Suppressor macrophage treated with lipopolysaccharide for 4 hours (primary cell): ENCODE measurements at places on chromosomes 11 and 22.
A peak's percentile ranks its signal among the peaks of the same experiment; 100 is the strongest.

GRCh38 chr22:30286813-30287647 lies 2.3 kb downstream of the CASTOR1 start:
- peak; percentile 72 for DNase-seq

DNA sequence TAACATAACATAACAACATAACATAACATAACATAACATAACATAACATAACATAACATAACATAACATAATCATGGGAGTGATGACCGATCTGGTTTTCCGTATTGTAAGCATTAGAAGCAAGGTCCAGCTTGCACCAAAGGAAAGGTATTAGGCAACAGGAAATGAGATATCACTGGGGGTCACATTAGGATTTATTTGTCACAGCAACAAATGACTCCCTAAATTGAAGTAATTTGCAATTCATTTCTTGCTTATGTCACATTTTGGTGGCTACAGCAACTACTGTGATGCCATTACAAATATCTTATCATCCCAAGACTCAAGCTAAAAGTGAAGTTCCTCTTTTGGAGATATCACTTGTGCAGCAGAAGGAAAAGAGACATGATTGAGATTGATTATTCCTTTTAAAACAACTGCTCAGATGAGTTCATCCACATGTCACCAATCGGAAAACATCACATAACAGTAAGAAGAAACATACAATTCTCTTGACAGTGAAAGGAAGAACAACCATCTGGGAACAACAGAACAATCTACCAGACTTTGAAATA lies 1331.1 kb upstream of the RAG2 start:
- no peak for DNase-seq

- DNase-seq, result no peak
Measured at GRCh38 chr22:33553493-33553892, 366.8 kb downstream of the LARGE1 start.

DNA sequence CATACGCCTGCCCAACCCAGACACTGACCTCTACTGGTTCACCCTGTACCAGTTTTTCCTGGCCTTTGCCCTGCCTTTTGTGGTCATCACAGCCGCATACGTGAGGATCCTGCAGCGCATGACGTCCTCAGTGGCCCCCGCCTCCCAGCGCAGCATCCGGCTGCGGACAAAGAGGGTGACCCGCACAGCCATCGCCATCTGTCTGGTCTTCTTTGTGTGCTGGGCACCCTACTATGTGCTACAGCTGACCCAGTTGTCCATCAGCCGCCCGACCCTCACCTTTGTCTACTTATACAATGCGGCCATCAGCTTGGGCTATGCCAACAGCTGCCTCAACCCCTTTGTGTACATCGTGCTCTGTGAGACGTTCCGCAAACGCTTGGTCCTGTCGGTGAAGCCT lies 2.2 kb downstream of the MCHR1 start:
- no peak for DNase-seq

GRCh38 chr11:13928566-13929251 lies 33.8 kb upstream of the SPON1 start:
- peak; percentile 36 for DNase-seq

GRCh38 chr11:119789766-119790407 lies 60.9 kb upstream of the NECTIN1 start:
- DNase-seq, result no peak

DNA sequence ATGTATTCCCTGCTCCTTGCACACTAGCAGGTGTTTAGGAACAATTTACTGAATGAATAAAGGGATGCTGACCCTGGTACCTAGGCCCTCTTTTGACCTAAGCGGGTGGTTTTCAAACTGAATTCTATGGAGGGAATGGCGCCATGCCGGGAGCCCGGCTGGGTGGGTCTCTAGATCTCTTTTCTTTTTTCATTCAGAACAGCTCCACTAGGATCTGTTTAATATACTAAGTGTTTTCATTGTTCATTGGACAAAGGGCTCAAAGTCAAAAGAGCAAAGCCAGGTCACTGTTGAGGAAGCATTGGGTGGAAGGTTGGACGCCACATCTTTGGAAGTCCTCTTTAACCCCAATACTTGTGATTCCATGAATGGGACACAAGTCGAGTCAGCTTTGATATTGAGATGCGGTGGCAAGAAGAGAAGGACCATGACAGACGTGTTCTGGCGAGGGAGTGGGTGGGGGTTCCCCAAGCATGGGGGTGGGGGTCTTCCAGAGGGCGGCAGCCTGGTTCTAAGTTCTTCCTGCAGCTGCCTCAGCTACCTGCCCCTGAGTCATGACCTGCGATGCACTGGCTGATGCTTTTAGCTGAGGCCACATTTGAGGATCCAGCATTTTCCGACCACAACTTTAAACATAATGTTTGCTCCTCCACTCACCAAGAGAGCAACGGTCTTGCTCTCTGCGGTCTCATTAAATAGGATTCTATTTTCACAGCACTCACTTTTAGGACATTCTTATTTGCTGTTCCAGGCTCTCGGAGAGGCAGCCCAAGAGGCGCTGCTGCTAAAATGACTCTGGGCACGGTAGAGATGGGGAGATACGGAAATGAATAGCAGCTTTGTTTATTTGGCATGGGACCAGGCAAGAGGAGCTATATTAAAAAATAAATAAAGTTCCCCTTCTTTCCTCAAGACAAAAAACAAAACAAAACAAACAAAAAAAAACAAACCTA lies 100.6 kb downstream of the FBXO7 start:
- no peak for DNase-seq

- no peak for DNase-seq
Measured at GRCh38 chr22:42645938-42646568, 3.1 kb downstream of the CYB5R3 start.

- no peak for DNase-seq
Measured at GRCh38 chr11:74966651-74967050, 17.6 kb downstream of the SPCS2 start.

GRCh38 chr11:98227278-98227677 lies 793.5 kb upstream of the CNTN5 start:
- DNase-seq, result no peak

GRCh38 chr11:4830909-4831308 lies 9.8 kb downstream of the OR51F2 start:
- DNase-seq, result no peak

DNA sequence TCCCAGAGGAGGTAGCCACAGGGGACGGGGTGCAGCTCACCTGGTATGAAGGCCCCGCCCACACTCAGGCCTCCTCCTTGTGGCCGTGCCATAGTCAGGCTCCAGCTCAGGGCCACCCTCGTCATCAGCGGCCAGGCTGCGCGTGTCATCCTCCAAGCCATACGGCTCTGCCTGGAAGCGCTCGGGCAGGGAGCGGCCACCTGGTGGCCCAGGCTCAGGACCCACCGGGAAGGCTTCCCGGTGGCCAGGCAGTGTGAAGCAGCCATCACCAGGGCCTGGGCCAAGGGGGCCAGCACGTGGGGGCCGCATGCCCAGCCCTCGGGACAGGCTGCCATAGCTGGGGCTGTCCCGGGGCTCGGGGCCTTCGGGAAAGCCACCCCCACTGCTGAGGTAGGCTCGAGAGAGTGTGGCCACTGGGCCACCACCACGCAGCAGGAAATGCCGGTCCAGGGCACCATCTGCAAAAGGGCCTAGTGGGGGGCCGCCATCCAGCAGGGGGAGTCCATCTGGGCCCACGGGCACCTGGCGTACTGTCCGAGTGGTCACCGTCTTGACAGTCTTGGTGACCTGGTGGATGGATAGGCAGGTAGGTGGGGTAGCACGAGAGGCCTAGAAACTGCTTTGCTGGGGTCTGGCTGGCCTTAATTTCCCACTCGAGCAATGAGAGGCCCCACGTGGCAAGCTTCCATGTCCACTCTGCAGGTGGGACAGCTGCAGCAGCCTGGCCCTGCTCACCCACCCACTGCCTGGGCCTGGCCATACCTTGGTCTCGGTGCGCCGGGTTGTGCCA lies 35.3 kb downstream of the ARVCF start:
- DNase-seq, result no peak

- no peak for DNase-seq
Measured at GRCh38 chr11:74566146-74566960, 26.0 kb upstream of the POLD3 start.

- no peak for DNase-seq
Measured at GRCh38 chr22:41308544-41308947, 7.2 kb downstream of the ZC3H7B start.

GRCh38 chr11:66641834-66642233 lies 3.3 kb downstream of the RBM4 start:
- DNase-seq, result no peak

DNA sequence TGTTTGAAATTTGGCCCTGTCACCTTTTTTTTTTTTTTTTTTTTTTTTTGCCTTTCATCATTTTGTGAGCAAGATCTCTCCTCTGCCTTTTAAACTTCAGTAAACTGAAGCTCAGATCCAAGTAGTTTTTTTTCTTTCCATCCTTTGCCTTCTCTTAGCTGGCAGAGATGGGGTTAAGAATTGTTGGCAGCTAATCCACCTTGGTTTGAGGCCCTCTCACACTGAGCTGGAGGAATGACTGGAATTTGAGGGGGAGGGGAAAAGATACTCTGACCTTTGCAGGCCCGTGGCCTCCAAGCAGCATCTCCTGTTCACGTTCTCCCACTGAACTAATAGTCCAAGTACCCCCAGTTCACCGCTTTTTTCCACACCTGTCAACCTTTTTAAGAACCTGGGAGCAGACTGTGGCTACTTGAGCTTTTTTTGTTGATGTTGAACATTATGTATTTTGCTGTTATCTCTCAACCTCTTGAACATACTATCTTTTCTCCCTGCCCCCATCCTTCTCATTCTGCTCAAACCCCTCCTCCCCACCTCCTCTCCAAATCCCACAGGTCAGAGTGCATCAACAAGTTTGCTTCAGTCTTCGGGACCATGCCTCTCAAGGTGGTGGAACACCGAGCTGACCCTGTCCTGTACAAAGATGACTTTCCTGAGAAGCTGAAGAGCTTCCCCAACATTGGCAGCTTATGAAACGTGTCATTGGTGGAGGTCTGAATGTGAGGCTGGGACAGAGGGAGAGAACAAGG lies 66.2 kb downstream of the ALX4 start:
- DNase-seq, result no peak

GRCh38 chr11:110349138-110349996 lies 53.0 kb upstream of the RDX start:
- DNase-seq, result peak; percentile 89

DNA sequence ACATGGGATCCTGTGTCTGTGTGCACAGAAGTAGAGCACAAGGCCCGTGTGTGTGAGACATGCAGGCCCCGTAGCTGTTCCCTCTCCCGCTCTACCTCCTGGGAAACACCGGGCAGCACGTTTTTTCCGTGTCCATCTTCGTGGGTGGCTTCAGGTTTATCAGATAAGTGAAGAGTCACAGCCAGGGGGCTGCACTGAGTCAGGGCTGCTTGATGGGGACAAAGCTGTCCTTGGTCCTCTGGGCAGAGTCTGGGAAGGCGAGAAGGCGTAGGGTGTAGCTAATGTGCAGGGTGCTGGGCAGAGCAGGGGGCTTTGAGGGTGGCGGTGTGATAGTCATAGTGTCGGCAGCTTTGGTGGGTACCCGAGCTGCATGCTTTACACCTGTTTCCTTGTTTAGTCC lies 23.7 kb downstream of the INCENP start:
- no peak for DNase-seq

GRCh38 chr11:108902027-108902469 lies 237.2 kb downstream of the DDX10 start:
- no peak for DNase-seq

DNA sequence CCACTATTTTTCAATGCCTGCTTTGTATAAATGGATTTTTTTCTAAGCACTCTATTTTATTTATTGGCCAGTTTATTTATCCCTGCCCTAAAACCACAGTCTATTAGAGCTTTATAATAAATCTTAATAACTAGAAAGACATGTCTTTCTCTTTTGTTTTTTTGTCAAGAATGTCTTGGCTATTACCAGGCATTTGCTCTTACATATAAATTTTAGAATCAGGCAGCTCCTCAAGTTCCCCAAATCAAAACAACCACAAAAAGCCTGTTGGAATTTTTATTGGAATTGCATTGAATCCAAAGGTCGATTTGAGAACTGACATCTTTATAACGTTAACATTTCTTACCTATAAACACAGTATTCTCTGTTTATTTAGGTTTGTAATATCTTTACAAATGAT lies 85.8 kb upstream of the SC5D start:
- no peak for DNase-seq

- DNase-seq, result no peak
Measured at GRCh38 chr11:58763120-58763490, 31.4 kb upstream of the GLYAT start.
